ENCODE measurements at places on chromosomes 1 and 21.

DNA sequence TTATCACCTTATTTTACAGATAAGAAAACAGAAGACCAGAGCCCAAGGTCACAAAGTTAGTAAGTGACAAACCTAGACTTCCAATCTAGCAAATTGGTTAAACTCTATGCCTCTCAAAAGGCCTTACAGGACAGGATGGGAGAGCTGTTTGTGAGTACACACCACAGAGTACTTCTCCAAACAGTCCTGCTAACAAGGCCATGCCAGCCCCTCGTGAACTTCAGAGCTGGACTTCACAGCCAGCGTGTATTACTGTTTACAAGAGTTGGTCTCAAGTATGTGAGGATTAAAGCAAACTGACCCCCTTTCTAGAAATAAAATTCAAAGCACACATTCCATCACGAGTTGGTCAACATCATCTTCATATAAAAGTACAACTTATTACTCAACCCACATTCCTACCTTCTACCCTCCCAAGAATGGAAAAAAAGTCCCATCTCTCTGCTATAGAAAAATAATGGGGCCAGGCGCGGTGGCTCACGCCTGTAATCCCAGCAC is 19.8 kb upstream of the UBR4 start:
- no peaks in the 10 kb centered on the region for H3K4me1 ChIP-seq
- H3K4me3 ChIP-seq: no peak overlapping the region
- no peak for DNase-seq

- DNase-seq: no peak
- H3K27ac ChIP-seq: no peak overlapping the region
- H3K27me3 ChIP-seq: peaks cover 6% of the 10 kb centered on the region
- no peak overlapping the region for H3K4me3 ChIP-seq
- H3K36me3 ChIP-seq: no peaks in the 10 kb centered on the region
These were observed 48.7 kb downstream of the OVGP1 start for GRCh38 chr1:111378791-111379190.

- peaks cover 21% of the 10 kb centered on the region for H3K27me3 ChIP-seq
- H3K36me3 ChIP-seq: no peaks in the 10 kb centered on the region
- no peak overlapping the region for H3K4me3 ChIP-seq
- no peak overlapping the region for H3K27ac ChIP-seq
- DNase-seq: no peak
These were observed 28.5 kb upstream of the SLC6A9 start for GRCh38 chr1:44059664-44060355.

DNA sequence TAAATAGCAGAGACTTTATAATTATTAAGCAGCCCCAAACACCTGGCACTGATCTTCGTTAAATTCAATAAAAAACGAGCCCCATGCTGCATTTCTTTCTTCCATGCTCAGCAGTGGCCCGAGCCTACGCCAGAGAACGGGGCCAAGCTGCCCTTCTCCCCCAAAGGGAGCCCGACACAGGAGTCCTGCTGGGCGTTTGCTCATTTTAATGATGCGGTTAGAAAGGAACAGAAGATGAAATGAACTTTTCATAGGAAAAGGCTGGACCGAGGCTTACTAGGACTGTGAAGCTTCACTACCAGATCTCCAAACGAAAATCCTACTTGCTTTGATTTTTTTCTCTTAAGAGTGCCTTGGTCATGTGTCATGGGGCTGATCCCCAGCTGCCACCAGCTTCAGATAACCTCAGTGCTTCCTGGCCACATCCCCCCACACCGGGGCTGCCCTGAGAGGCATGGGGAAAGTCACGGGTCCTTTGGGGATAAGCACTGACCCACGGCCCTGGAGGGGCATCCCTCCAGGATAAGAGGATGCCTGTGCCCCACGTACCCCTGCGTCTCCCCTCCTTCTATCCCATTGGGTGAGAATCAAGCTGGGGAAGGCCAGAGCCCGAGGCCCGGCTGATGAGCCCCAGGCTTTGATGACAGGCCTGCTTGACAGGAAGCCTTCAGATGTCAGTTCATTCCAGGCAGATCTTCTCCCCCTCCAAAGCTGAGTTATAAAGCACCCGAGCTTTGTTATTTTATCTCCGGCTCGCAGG is 34.2 kb downstream of the PGBD5 start:
- H3K27me3 ChIP-seq: peaks cover 6% of the 10 kb centered on the region
- no peak overlapping the region for H3K27ac ChIP-seq
- DNase-seq: no peak

GRCh38 chr1:7373251-7373650 is 397.8 kb upstream of the VAMP3 start:
- H3K27ac ChIP-seq: no peak overlapping the region
- H3K4me3 ChIP-seq: no peak overlapping the region
- no peaks in the 10 kb centered on the region for H3K36me3 ChIP-seq
- H3K4me1 ChIP-seq: peaks cover 46% of the 10 kb centered on the region
